ENCODE measurements at places on chromosomes 12 and 14.

GRCh38 chr12:129614221-129614885 is 289.5 kb downstream of the TMEM132D start:
- DNase-seq = no peak

DNA sequence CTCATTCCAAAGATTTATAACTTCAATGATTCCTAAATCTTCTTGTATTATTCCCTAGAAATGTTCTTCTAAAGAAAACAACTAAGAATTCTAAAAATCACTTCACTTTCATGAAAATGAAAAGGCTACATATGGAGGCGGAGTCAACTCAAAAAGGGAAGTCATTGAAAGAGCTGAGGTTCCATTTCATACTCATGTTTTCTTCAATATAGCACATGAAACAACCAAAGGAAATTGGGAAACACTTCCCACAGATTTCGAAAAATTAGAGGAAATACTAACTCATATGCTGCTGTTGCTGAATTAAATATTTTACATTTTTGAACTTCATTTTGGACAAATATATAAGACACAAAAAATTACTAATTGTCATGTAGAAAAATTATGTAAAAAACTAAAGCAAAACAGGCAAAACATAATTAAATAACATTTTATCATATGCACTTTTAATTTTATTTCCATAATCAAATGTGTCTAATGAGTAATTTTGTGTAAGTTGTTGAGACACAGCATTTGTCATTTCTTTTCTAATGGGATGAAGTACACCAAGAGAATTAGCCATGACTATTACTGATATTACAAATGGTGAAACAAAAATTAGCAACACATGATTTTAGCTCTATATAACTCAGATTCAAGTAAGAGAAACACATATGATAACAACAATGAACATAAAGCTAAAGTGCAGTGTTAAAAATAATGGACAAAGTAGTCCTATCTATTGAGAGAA is at the start of gene CD163:
CD163 (minus strand) TSS at position 92 of the 730 bp plus-strand sequence; CDS start at position 5, 87 bp downstream.
- DNase-seq = no peak

DNA sequence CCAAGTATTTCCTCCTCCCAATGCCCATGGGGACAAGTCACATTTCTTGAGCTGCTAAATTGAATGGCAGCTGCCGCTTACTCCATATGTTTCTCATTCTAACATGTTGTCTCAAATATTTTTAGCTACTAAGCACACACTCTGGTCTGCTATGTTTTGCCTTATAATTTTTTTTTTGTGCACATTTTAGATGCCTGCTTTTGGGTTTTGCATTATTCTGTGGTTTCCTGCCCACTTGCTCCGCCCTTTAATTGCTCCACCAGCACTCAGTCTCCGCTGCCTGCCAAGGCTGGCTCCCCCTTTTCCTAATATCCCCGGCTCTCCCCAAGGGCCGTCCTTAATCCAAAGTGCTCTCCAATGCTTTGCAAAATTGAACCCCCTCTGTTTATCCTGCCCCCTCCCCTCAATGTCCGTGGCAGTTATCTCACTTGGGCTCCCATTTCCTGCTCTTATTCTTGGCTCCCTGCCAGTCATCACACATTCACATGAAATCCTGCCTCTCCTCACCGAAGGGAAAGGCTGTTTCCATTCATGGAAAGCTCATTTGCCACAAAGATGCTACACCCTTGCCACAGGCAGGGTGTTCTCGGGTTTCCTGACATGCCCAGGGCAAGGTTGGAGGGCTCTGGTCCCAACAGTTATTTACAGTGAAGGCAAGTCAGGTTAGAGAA is 79.4 kb downstream of the C12orf75 start:
- DNase-seq = no peak

GRCh38 chr14:37237094-37237493 is 39.4 kb downstream of the MIPOL1 start:
- DNase-seq = no peak

- DNase-seq = no peak
Measured at GRCh38 chr14:104169699-104170479, 31.5 kb downstream of the KIF26A start.

- no peak for DNase-seq
Measured at GRCh38 chr12:99055299-99055698, 410.2 kb downstream of the APAF1 start.

DNA sequence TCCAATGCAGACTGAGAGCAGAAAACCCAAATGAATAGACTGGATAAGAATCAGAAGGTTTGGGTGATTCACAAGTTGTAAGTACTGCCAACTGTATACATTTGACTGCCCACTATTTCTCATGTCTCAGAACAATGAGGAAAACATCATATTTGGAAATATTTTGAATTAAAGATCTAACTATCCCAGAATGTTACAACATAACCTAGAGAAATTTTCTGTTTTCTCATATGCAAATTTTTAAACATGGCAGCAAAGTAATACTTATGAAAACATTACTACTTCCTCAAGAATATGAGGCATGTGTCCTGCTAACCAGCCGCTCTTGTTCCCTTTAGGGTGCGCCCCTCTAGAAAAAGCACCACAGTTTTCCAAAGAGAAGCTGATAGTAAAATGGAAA is 179.9 kb downstream of the PTPRO start:
- DNase-seq = no peak

DNA sequence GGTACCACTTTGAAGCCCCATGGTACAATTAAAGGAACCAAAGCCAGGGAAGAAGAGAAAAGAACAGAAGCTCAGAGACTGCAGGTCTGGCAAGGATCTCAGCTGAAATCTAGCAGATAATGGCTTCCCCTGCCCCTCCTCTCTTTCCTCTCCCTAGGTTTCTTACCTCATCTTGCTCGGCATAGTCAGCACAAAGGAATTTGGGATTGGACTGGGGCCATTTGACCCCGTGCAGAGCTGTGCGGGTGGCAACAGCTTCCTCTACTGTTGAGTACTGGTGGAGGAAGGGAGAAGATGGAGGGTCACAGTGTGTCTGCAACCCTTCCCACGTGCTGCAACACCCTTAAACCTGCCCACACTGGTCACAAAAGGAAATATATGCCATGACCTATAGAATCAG is 4.7 kb upstream of the CDH24 start:
- peak; percentile 64 for DNase-seq

GRCh38 chr14:100981809-100982208 is 78.3 kb upstream of the RTL1 start:
- DNase-seq = no peak

GRCh38 chr12:112456029-112456428 is 37.3 kb downstream of the PTPN11 start:
- DNase-seq = no peak

- no peak for DNase-seq
Measured at GRCh38 chr12:7678744-7679143, 13.0 kb upstream of the APOBEC1 start.

GRCh38 chr12:117506333-117506732 is 144.9 kb upstream of the NOS1 start:
- no peak for DNase-seq

DNA sequence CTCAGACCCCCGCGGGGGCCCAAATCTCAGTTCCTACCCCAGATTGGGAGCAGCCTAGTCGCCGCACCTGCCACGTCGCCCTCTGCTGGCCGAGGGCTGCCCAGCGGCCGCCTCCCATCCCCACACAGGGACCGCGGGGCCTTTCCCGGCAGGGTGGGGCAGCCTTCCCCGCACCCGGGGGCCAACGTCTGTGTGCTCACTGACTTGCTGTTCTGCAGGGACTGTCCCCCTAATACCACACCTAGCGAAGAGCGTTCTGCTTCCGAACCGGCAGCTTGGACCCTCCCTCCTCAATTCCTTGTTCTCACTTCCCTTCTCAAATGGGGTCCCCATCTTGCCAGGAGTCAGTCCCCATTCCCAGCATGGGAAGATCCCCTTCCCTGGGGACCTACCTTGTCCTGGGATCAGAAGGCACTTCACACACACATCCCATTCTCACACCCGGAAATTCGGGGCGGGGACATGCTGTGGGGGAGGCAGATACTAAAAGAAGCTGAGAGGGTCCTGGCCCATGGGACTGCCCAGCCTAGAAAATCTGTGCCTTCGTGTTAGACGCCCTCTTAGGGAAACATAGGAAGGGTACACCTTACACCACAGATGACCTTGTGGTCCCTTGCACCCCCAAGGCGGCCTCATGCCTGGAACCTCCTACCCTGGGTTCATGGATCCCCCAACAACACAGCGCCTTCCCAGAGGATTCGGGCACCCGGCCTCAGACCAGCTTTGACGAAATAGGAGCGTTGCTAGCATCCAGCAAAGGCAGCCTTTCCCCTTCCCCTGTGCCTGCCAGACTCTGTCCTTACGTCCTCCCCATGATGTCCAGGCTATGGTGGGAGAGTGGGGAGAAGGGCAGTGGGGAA is 16.4 kb downstream of the ACVRL1 start:
- no peak for DNase-seq

DNA sequence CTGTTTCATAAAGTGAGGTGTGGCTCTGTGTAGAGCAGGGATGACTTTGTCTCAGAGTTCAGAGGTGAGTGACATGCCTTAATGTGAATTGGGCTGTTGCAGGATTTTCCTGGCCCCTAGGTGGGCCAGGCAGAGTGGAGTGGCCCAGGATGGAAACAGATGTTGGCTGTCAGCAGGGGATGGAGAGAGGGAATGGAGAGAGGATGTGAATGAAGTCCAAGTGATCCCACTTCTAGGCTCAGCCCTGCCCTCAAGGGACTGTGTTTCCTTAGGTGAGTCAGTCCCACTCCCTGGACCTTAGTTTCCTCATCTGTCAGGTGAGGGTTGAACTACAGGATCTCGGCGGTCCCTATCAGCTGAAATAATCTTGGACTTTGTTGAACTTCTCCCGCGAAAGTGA is 7.5 kb downstream of the GALNT16 start:
- DNase-seq = no peak

GRCh38 chr14:66758031-66758613 is 250.2 kb downstream of the GPHN start:
- no peak for DNase-seq

- DNase-seq = peak; percentile 36
Measured at GRCh38 chr12:45991284-45992249, 1.2 kb upstream of the SCAF11 start.

DNA sequence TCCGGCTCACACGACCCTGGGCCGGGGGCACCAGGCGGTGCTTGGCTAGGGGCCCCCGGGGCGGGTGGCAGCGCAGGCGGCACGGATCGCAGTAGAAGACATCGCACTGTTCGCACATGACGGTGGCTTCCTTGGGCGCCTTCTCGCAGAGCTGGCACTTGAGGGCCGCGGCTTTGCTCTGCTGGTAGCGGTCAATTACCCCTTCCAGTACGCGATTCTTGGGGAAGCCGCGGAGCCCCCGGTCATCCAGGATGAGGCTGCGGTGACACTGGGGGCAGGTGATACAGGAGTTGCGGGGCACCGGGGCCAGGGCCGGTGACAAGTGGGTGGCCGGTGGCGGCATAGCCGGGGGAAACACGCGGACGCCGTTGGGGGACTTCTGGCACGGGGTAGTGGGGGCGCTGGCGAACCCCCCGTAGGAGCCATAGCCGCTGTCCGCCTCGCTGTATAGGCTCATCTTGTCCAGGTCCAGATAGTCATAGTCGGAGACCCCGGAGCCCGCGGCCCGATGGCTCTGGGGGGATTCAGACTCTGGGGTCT is 553 bp downstream of the TRIM9 start:
- no peak for DNase-seq

DNA sequence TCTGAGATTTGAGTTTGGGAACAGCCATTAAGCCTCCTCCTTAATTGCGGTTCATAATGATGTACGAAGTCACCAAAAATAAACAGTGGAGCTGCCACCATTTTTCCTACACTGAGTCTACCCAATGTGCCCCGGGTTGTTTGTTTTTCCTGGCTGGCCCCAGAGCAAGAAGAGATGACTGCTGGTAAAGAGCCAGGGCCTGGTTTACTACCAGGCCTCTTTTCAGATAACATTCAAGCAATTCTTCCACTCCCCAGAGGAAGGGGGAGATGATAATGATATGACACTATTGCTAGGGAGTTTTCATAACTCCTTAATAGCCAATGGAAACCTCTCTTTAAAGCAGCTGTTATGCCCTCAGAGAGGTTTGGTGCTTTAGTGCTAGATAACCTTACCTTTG is 42.3 kb downstream of the BRAP start:
- DNase-seq = no peak

GRCh38 chr12:106333010-106333409 is 24.5 kb upstream of the POLR3B start:
- no peak for DNase-seq

- no peak for DNase-seq
Measured at GRCh38 chr12:54589964-54590363, 1.5 kb upstream of the PPP1R1A start.
